ENCODE measurements at places on chromosomes 1 and 21.

GRCh38 chr1:231668826-231669225 is 42.2 kb downstream of the DISC1 start:
- no peak for DNase-seq

DNA sequence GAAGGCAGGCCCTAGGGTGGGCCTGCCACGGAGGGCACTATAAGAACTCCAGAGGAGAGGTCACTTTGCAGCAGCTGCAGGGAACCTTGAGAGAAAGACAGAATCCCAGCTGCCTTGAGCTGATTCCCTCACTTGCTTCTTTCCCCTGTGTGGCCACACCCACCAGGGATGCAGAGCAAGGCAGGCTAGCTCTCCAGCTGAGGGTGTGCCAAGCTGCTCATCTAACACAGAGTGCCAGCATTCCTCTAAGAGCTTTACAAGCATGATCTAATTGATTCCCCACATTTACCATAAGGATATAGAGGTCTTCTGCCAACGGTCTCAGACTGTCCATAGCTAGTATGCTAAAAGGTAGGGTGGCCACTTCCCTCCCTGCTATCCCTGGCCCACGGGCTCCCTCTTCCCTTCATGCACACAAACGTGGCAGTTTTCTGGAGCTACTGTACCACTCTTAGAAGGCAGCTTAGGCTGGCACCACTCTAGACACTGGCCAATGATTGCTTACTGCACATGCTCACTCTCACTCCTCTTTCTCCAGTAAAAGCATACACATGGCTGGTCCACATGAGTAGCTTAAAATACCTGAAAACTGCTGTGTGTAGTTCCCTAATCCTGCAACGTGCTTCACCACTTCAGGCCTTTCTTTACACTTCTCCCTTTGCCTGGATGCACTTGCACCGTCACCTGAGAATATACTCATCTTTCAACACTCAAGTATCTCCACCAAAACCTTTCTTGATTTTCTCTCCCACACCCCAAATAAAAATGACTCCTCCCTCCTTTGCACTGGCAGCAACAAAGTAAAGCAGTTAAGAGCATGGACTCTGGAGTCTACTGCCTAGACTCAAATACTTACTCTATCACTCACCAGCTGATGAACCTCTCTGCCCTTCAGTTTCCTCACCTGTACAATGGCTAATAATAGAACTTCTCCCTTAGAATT is 57.7 kb downstream of the DMAP1 start:
- DNase-seq = no peak

- no peak for DNase-seq
These were observed 42.5 kb downstream of the ITPKB start for GRCh38 chr1:226696547-226696946.

GRCh38 chr1:116268211-116268610 is 104.8 kb upstream of the ATP1A1 start:
- DNase-seq = no peak

GRCh38 chr1:44433209-44433608 is 28.2 kb downstream of the RNF220 start:
- no peak for DNase-seq
